ENCODE measurements at places on chromosomes 5 and 9.
A peak's percentile ranks its signal among the peaks of the same experiment; 100 is the strongest.

- no peak for DNase-seq
Measured at GRCh38 chr9:79857188-79857587, 285.4 kb downstream of the TLE4 start.

DNA sequence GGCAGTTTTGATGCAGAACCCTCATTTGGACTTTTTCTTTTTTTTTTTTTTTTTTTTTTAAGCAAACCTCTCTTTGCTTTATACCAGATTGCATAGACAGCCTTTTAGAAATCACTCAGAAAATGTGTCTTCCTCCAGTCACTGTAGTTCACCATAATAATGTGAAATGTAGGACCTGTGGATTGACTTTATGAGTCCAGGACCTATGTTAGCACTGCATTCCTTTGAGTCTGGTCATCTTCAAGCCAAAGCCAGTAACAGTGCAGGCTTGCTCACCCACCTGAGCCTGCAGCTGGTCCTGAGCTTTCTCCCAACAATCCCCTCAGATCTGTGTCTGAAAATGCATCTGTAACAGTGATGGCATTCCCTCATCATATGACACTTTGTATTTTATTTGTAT is 110.7 kb upstream of the NFIL3 start:
- no peak for DNase-seq

- no peak for DNase-seq
Measured at GRCh38 chr9:113526231-113526746, 62.8 kb downstream of the RGS3 start.

DNA sequence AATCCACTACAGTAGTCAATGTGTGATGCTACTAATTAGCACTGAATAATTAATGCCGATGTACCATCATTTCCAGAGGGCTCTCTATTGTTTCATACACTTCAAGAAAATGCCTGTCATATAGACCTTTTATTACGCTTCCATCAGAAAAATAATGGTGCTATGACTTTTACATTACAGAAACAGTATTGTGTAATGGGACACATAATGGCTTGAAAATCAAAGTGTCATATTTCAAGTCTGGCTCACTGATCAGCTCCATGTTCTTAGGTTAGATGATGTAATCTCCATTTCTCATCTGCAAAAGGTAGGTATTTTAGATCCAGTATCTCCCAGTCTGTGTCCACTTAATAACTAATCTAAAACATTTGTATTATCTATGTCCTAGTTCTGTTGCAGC is 990.6 kb upstream of the TYRP1 start:
- DNase-seq: no peak

DNA sequence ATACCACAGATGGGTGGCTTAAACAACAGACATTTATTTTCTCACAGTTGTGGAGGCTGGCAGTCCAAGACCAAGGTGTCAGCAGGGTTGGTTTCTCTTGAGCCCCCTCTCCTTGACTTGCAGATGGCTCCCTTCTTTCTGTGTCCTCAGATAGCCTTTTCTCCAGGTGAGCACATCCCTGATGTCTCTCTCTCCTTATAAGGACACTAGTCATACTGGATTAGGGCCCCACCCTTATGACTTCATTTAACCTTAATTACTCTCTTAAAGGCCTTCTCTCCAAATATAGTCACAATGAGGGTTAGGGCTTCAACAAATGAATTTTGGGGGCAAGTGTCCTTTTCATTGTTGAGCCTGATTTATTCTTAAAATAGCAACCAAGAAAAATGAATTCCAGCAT is 14.7 kb downstream of the PTGER4 start:
- DNase-seq: no peak

DNA sequence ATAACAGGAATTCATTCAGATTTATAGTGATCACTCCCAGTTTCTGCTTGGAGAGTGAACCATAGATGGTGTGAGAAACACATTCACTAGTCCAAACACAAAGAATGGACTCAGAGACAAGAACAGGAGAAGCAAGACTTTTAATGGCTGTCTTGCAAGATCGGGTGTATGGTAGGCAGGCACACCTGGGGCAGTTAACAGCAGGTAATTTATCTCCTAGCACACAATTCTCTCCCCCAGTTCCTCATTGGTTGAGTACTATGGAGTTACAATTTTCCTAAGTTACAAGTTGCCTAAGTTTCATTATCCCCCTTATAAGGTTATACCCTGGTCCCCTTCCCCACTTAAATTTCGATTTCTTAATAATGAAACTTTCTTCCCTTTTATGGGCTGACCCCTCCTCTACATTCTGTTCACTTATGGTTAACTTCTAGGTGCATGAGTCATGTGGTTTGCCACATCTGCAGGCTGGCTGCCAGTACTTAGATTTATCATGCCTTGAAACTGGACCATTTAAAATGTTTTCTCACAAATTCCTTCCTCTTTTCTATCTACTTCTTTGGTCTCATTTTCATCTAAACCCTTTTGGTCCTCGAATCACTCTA is 623.3 kb downstream of the HINT1 start:
- no peak for DNase-seq

GRCh38 chr5:35819668-35820067 is 37.0 kb upstream of the IL7R start:
- DNase-seq: no peak

DNA sequence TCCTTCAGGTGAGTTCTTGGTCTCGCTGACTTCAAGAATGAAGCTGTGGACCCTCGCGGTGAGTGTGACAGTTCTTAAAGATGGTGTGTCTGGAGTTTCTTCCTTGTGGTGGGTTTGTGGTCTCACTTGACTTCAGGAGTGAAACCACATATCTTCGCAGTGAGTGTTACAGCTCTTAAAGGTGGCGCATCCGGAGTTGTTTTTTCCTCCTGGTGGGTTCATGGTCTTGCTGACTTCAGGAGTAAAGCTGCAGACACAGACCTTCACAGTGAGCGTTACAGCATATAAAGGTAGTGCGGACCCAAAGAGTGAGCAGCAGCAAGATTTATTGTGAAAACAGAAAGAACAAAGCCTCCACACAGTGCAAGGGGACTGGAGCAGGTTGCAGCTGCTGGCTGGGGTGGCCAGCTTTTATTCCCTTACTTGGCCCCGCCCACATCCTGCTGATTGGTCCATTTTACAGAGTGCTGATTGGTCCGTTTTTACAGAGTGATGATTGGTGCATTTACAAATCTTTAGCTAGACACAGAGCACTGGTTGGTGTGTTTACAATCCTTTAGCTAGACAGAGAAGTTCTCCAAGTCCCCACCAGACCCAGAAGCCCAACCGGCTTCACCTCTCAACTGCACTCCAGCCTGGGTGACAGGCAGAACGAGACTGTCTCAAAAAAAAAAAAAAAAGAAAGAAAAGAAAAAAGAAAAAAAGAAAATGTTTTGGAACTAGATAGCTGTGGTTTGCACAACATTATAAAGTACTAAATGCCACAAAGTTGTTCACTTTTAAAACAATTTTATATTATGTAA is 9.1 kb upstream of the ERMP1 start:
- DNase-seq: peak; percentile 44

- no peak for DNase-seq
Measured at GRCh38 chr5:135671966-135672365, 93.2 kb upstream of the CXCL14 start.

GRCh38 chr5:80959768-80960442 is at the start of gene RASGRF2:
Gene RASGRF2, plus strand, starts transcription at chr5:80960363. Its CDS starts 376 bp downstream, at chr5:80960739.
- peak; percentile 35 for DNase-seq

DNA sequence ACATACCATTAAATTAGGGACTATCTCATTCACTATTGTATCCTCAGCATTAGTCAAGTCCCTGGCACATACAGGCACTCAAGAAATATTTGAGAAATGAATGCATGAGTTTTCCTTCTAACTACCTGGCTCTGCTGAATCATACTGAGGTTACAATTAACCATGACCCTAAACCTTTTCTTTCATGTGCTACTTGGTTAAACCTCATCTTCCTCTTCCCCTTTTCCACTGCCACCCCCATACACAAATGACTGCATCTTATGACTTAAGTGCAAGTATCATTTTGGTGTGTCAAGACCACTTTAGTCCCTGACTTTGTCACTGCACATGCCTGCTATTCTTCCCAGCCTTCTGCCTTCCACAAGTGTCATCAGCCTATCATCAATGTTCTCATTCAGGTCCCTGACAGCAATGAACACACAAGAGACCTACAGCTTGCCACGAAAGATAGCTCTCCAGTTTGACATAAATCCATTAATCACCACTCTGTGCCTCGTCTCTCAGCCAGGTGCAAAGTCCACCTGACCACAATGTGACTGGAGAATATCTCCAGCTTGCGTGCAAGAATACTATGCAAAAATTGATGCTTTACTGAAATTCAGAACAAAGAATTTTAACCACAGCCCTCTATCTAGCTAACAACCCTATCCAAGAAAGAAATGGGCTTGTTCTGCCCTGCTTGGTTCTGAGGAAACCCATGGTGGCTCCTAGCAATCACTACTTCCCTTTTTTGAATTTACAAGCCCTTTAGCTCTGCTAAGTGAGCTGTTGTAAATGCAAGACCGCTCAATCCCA is 74.5 kb downstream of the MAPKAP1 start:
- no peak for DNase-seq

- DNase-seq: no peak
Measured at GRCh38 chr5:9722601-9723180, 92.5 kb upstream of the TAS2R1 start.

DNA sequence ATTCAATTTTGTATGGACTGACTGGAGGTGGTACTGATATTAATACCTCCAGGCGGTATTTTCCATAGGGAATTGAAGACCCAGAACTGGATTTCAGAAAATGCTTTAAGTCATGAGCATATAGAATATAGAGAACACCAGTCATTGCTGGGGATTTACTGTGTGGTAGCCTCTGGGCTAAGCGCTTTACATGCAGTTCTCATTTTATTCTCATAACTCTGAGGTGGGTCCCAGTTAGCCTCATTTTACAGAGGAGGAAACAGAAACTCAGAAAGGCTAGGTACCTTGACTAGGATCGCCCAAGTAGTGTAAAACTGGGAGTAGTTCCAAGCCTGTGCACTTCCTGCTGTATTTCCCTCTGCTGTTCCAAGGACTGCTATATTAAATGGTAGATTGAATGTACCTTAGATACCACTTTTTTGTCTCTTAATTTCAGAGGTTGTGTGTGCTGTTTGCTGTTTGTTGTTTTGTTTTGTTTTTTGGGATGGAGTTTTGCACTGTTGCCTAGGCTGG is 13.8 kb downstream of the SLC44A1 start:
- DNase-seq: no peak

DNA sequence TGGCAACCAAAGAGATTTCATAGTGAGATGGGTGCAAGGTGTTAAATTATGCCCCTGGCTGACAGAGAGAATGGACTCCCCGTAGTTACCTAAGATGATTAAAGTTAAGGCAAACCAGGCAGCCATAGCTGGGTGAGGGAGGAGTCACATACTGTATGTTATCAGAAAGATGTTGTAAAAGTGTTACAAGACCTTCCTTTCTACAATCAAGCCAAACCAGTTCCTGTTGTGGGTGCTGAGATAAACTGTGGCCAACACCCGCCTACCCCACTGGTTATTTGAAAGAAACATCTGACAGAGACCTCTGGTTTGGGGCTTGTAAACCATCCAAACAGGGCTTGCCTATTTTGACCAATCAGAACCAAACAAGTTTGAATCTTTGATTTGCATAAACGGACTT is 684.7 kb upstream of the NUDT12 start:
- no peak for DNase-seq

DNA sequence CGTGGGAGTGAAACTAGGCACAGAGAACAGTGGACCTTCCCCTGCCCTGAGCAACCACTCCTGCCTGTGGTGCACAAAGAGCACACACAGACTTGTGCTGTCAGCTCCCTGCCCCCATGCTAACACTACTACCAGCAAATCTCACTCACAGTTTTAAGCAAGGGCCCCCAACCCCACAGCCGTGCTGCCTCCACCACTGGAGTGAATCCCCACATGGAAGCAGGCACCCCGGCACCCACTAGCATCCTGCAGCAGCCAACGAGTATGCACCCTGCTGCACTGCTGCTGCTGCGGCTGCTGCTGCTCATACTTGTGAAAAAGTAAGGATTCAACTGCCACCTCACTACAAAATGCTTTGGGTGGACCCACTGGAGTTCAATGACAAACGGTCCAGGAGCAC is 435.5 kb downstream of the SLCO4C1 start:
- DNase-seq: no peak

- peak; percentile 61 for DNase-seq
Measured at GRCh38 chr9:89701221-89701798, 96.5 kb downstream of the GADD45G start.

DNA sequence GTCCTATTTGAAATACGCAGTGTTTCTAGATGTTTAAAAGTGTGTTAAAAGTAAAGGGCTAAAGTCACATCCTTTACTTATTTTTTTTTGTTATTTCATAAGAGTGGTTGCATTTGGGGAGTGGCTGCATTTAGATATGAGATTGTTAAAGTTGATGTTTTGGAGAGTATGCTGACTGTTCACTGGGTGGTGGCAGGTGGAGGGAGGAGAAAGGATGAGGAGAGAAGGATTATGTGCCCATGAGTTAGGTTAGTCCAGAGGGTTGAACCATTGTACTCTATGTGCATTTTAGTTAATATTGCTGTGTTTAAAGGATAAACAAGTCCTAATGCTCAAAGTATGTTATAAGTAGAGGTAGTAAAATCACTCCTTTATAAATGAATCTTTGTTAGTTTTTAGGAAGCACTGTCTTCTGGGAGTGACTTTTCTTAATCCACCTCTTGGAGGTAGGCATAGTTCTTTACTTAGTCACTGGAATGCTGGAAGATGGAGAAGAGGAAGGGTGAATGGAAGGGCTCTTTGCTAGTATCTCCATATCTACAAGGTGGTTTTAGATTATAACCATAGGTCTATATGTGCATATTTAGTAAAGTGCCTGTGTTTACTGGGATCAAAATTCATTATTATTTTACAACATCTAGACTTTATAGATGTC is 332.3 kb downstream of the NPR3 start:
- DNase-seq: no peak

GRCh38 chr5:136458481-136458880 is 93.1 kb upstream of the TRPC7 start:
- no peak for DNase-seq

DNA sequence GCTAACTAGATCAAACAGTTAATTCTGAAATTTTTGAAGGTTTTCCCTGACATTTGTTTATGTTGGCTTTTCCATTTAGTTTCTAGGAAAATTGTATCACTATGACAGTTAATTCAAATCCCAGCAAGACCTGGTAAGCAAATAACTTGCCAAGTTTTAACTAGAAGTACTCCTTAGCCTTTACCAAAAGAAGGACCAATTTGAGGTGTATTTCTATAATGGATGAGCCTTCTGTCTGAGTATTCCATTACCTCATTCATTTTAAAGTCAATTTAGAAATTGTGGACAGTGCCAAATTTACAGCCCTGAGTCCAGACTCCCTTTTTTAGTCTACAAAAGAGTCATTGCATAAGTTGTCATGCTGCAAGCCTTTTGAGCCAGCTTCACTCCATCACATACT is 687.6 kb downstream of the CETN3 start:
- DNase-seq: no peak

- DNase-seq: no peak
Measured at GRCh38 chr5:7533941-7534340, 138.0 kb downstream of the ADCY2 start.

GRCh38 chr5:28408186-28408585 is 1369.8 kb upstream of the CDH9 start:
- no peak for DNase-seq

DNA sequence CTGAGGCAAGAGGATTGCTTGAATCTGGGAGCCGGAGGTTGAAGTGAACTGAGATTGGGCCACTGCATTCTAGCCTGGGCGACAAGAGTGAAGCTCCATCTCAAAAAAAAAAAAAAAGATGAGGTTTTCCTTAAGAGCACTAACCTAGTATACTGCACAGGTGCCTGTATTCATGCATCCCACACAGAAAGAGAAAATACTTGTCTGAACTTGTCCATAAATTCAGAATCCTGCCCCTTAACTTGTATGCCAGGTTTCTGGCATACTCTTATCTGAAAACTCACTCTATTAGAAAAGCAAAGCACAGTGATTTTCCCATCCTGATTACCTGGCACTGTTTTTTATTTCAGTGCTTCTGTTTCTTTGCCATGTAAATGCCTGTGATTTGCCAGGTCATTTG is 125.3 kb upstream of the CDKN2B start:
- DNase-seq: no peak

Measured in effector memory CD4-positive, alpha-beta T cell (primary cell).